ENCODE measurements at places on chromosomes 16 and 17. TPM values are rescaled to one million over a fixed set of nuclear protein-coding genes. Genes with fewer than 3 reads are reported as not detected.

DNA sequence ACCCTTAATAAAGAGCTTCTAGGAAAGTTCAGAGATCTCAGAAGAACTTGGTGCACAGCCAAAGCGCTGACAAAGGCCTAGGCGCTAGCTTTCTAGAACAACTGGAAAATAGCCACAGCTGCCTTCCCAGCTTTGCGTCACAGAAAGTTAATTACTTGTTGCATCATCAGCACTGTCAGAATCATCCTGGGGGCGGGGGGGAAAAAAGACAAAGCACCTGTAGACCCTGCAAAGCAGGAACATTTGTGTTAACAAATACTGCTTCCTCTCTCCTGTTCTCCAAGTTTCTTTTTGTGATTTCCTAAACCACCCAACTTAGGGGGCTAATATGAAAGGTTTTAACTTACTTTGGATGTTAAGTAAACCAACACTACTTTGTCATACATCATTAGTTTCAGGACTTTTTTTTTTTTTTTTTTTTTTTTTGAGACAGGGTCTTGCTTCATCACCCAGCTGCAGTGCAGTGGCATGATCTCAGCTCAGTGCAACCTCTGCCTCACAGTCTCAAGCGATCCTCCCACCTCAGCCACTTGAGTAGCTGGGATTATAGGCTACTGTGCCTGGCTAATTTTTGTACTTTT lies 4.8 kb upstream of the AARSD1 start:
- no peak for DNase-seq
- no peak overlapping the region for H3K4me3 ChIP-seq

Gene ITGB3
- not detected for polyA plus RNA-seq

GRCh38 chr16:55668340-55669281 lies 12.8 kb downstream of the SLC6A2 start:
- H3K27ac ChIP-seq = no peak overlapping the region
- H3K4me3 ChIP-seq = no peak overlapping the region
- H3K36me3 ChIP-seq = no peaks in the 10 kb centered on the region
- H3K4me1 ChIP-seq = no peaks in the 10 kb centered on the region
- no peak for DNase-seq
- no peaks in the 10 kb centered on the region for H3K27me3 ChIP-seq

- peaks cover 18% of the 10 kb centered on the region for H3K36me3 ChIP-seq
- H3K4me1 ChIP-seq = peaks cover 18% of the 10 kb centered on the region
- DNase-seq = no peak
- peak overlapping the region; percentile 81 for H3K27ac ChIP-seq
These were observed 794 bp downstream of the SMG6 start for GRCh38 chr17:2302778-2303203.

DNA sequence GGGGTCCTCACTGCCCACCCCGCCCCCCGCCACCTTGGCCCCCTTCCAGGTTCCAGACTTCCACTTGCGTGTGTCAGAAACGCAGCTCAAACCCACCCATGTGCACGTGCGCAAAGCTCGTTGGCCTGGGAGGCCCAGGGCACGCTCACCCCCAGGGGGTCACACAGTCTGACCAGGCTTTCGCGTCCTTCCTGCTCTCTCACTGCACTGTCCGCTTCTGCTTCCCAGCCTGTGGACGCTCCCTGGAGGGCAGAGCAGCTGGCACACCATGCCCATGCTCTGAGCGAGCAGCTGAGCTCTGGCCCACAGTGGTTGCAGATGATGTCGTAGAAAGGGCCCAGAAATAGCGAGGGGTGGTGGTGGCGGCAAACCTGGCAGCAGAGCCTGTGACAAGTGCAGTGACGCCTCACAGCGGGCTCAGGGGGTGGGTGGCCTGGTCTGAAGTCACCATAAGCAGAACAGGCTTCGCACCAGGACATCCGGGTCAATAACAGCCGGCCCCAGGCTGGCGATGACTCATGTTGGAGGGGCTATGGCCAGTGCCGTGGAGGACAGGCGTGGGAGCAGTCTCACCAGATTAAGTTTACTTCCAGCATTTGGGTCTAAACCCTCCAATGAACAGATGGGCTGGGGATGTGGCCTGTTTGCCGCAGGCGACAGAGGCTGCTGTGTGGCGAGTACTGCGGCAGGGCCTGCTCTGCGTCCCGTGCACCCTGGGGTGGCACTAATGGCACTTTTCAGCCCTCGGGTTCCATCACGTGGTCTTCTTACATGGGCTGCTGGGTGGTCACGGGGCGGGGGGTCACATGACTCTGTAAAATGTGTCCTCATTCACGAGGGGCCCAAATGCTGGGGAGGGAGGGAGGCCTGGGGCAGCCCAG lies 49.0 kb downstream of the NT5M start:
- no peaks in the 10 kb centered on the region for H3K36me3 ChIP-seq
- H3K4me3 ChIP-seq = no peak overlapping the region
- H3K4me1 ChIP-seq = no peaks in the 10 kb centered on the region
- no peak for DNase-seq
- H3K27me3 ChIP-seq = no peaks in the 10 kb centered on the region

GRCh38 chr17:78745407-78746088 lies 36.5 kb downstream of the CYTH1 start:
- peaks cover 4% of the 10 kb centered on the region for H3K36me3 ChIP-seq
- H3K4me3 ChIP-seq = peak overlapping the region; percentile 20
- DNase-seq = peak; percentile 27
- H3K27ac ChIP-seq = no peak overlapping the region
- H3K4me1 ChIP-seq = peaks cover 97% of the 10 kb centered on the region

DNA sequence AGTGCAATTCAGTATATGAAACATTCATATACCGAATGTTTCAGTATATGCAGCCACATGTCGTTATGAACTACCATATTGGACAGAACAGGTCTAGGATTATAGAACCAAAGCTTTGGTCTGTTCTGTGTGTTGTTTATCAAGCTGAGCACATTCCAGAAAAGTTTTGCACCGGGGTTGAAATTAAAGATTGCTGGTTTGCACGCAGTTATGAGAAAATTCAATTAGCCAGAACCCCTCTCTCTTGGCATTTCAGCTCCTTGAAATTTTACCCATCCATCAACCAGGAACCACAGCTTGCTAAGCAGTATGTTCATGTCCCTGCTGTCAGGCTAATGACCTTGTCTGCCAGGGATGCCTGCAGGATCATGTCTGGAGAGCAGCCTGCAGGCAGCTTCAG lies 9.5 kb downstream of the KRT32 start:
- H3K4me3 ChIP-seq = no peak overlapping the region
- no peaks in the 10 kb centered on the region for H3K36me3 ChIP-seq
- DNase-seq = no peak
- H3K27me3 ChIP-seq = no peaks in the 10 kb centered on the region
- H3K4me1 ChIP-seq = no peaks in the 10 kb centered on the region

Gene JUP
- not detected for polyA plus RNA-seq

DNA sequence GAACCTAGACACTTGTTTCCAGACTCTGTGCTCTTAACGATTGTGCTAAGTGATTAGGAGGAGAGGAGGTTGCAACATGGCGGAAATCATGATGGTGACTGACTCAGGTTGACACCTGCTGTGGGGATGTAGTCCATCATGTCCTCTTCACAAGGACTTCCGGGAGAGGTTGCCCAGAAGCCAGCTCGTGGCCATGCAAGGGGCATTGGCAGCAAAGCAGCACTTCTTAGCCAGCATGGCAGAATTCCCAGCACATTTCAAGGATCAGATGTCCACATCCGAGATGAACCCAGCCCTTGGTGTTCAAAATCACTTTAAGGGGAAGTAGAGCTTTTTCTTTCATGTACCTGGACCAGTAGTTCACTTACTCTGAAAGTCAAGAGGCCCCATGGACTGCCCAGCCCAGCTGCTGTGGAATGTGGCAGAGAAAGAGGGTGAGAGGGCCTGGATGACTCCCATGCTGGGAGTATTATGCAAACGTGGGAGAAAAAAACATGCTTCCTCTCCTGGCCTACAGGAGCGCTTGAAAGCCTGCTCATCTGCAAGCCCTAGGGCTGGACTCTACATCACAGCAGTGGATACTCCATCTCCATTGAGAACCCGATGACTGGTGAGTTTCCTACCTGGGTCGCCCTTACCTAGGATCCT lies 65.5 kb downstream of the IRX6 start:
- no peak overlapping the region for H3K4me3 ChIP-seq
- DNase-seq = no peak
- H3K4me1 ChIP-seq = no peaks in the 10 kb centered on the region
- no peaks in the 10 kb centered on the region for H3K27me3 ChIP-seq
- H3K27ac ChIP-seq = no peak overlapping the region
- no peaks in the 10 kb centered on the region for H3K36me3 ChIP-seq

DNA sequence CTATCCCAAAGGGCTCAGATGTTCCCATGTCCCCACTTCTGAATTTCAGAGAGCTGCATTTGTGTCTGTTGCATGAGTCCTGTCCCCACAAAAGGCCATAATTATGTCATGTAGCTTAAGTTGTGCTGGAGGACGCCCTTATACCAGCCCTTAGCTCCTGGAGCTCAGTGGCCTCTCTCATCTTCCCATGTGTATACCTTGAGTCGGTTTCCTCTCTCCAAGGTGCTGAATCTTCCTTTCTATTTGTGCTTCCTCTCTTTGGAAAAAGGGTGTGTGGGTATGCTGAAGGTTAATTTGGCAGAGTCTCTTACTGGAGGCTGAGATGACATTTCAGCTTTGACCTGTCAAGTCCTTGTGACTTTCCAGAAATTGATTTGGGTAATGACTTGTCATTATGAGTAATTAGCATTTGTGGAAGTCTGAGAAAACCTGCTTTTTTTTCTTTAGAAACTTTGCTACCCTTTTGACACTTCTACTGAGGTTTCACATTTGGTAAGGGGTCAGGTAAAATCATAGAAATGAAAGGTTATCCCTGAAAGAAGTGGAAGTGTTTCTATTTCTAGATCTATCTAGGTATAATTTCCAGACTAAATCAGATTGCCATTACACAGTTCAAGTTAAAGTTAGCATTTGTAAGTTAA lies 185.4 kb downstream of the ABCC12 start:
- DNase-seq = no peak
- H3K36me3 ChIP-seq = no peaks in the 10 kb centered on the region
- no peaks in the 10 kb centered on the region for H3K4me1 ChIP-seq
- H3K27ac ChIP-seq = no peak overlapping the region
- H3K4me3 ChIP-seq = no peak overlapping the region

DNA sequence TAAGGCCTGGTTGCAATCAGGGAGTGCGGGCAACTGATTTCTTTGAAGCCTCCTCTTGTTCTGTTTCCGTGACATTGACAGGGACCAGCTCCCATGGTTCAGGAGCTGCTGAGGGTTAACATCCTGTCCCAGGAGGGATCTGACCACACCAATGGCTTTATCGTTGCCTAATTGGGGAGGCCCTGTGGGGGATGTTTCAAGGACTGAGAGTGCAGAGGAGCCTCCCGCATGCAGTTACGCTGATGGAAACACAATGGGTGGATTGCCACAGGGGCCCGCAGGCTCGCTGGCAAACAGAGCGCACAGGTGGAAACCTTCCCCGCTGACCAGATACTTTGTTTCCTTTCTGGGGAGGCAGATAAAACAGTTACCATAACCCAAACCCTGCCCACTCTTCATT lies 23.8 kb upstream of the ABCC1 start:
- no peak overlapping the region for H3K27ac ChIP-seq
- no peaks in the 10 kb centered on the region for H3K4me1 ChIP-seq
- H3K36me3 ChIP-seq = no peaks in the 10 kb centered on the region
- H3K4me3 ChIP-seq = no peak overlapping the region
- DNase-seq = no peak

- peak overlapping the region; percentile 59 for H3K27ac ChIP-seq
- no peak overlapping the region for H3K4me3 ChIP-seq
- H3K4me1 ChIP-seq = peaks cover 15% of the 10 kb centered on the region
These were observed 69.3 kb upstream of the TOB1 start for GRCh38 chr17:50935221-50935995.

Gene TPSG1
- polyA plus RNA-seq = not detected

DNA sequence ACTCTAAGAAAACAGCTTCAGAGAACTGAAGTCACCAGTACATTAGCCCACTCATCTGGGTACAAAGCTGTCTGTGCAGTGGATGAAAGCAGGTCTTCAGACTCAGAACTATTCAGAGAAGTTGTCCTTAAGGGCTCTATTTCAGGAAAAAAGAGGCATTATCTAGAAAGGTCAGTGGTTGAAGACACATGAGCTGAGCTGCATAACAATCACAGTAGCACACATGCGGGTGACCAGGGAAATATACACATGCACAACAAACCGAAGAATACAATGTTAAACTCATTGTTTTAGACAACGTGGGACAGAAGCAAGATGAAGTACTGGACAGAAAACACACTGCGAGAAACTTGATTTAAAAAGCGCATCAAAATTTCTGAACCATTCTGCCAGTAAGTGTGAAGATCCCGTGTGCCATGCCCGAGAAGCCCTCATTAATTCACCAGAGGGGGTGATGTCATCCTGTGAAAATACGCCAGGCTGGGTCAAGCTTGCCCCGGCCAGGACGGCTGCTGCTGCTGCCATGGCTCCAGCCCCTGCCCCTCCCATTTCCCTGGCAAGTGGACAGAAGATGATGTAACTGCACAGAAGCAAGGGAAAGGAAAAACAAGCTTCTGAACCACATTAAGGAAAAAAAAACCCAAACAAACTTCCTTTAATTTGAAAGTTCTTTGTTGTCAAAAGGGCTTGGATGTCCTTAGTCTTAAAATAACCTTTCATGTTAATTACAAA lies 10.1 kb downstream of the DYNC1LI2 start:
- DNase-seq = no peak
- no peaks in the 10 kb centered on the region for H3K27me3 ChIP-seq
- H3K27ac ChIP-seq = no peak overlapping the region
- peaks cover 40% of the 10 kb centered on the region for H3K36me3 ChIP-seq
- no peak overlapping the region for H3K4me3 ChIP-seq

- H3K4me3 ChIP-seq = no peak overlapping the region
- no peak overlapping the region for H3K27ac ChIP-seq
- H3K36me3 ChIP-seq = peaks cover 89% of the 10 kb centered on the region
- no peaks in the 10 kb centered on the region for H3K27me3 ChIP-seq
- H3K4me1 ChIP-seq = peaks cover 82% of the 10 kb centered on the region
- no peak for DNase-seq
These were observed 6.2 kb downstream of the FUS start for GRCh38 chr16:31186176-31186575.

Gene ACSM3
- 7.4 TPM for polyA plus RNA-seq

DNA sequence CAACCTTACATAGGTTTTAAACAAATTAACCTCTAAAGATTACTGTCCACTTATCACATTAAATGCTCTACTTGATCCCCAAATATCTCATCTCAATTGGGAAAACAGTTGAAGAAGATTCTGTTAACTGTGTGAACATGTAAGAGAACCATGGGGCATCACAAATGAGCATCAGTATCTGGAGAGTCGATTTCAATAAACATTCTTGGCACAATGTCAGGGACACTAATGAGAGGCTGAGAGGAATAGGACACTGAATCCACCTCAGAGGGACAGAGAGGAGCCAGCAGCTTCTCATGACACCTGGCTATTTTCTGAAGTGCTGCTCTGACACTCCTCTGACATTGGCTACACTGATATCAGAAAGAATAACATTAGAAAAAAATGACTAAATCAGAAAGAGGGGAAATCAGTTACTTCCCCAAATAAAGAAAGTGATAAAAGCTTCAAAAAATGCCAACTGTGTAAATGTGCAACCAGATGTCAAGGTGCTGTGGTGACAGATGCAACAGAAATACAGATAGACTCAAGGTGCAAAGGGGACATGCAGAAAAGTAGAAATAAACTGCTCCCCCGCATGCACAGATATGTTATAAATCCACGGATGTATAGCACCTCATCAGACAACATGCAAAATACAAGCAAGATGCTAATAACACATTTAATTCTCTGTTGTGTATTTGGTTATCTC lies 67.4 kb downstream of the SNX11 start:
- no peaks in the 10 kb centered on the region for H3K27me3 ChIP-seq
- peaks cover 15% of the 10 kb centered on the region for H3K4me1 ChIP-seq
- no peak overlapping the region for H3K27ac ChIP-seq
- H3K36me3 ChIP-seq = peaks cover 23% of the 10 kb centered on the region
- DNase-seq = no peak
